ENCODE measurements at places on chromosomes 3 and 15. TPM values are rescaled to one million over a fixed set of nuclear protein-coding genes. Genes with fewer than 3 reads are reported as not detected.

The EHHADH gene
- 3.9 TPM for total RNA-seq

The CRYBG3 gene
- total RNA-seq = 8.6 TPM

The GNAT1 gene
- not detected for total RNA-seq

The CPLX3 gene
- total RNA-seq = 0.17 TPM

The KIF9 gene
- 4.7 TPM for total RNA-seq

GRCh38 chr3:16463119-16463518 lies 50.4 kb downstream of the RFTN1 start:
- H3K4me1 ChIP-seq = peaks cover 8% of the 10 kb centered on the region
- H3K36me3 ChIP-seq = no peaks in the 10 kb centered on the region
- H3K27ac ChIP-seq = no peak overlapping the region
- no peak for DNase-seq
- no peak overlapping the region for H3K4me3 ChIP-seq

GRCh38 chr3:12686096-12686495 lies 22.2 kb upstream of the RAF1 start:
- no peaks in the 10 kb centered on the region for H3K4me1 ChIP-seq
- no peaks in the 10 kb centered on the region for H3K36me3 ChIP-seq
- H3K4me3 ChIP-seq = no peak overlapping the region

DNA sequence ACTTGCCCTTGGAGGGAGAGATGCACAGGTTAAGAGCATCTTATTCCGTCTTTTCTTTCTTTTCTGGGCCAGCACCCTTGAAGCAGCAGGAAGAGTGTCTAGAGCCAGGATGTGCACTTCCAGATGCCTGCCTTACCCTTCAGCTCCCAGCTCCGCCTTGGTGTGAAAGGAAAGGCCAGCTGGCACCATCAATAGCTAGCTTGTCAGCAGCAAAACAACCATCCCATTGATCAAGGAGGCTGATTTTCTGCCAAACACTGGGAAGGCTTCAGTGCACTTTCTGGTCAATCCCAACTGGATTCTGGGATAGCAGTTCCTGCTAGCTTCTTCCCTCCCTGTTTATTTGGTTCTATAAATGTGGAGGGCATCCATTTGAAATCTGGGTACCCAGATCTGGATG lies 110.9 kb upstream of the GALNT15 start:
- H3K27ac ChIP-seq = no peak overlapping the region
- no peaks in the 10 kb centered on the region for H3K36me3 ChIP-seq
- H3K27me3 ChIP-seq = no peaks in the 10 kb centered on the region
- H3K4me3 ChIP-seq = no peak overlapping the region
- no peak for DNase-seq

GRCh38 chr15:41022487-41023090 lies 69.3 kb downstream of the CHAC1 start:
- H3K4me3 ChIP-seq = no peak overlapping the region
- H3K27ac ChIP-seq = no peak overlapping the region
- no peaks in the 10 kb centered on the region for H3K27me3 ChIP-seq
- H3K36me3 ChIP-seq = peaks cover 28% of the 10 kb centered on the region
- peak; percentile 61 for DNase-seq

- DNase-seq = no peak
- H3K4me1 ChIP-seq = no peaks in the 10 kb centered on the region
- H3K36me3 ChIP-seq = no peaks in the 10 kb centered on the region
- H3K4me3 ChIP-seq = no peak overlapping the region
- H3K27me3 ChIP-seq = no peaks in the 10 kb centered on the region
Measured at GRCh38 chr3:100027321-100027720, 87.0 kb downstream of the FILIP1L start.

DNA sequence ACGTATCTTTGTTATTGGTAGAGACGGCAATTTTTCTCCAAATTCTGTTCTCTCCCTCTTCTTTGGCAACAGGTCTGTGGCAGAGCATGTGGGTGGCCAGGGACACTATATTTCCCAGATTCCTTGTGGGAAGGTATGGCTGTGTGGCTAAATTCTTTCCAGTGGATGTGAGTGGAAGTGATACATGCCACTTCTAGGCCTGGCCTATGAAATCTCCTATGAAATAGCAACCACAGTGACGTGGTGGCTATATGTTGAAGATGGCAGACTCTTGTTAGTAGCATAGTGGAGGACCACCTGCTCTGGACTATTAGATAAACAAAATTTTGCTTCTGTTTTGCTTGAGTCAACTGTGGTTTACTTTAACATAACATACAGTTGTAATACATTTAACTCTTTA lies 243.3 kb downstream of the IL20RB start:
- no peaks in the 10 kb centered on the region for H3K36me3 ChIP-seq
- no peak overlapping the region for H3K27ac ChIP-seq
- DNase-seq = no peak
- peaks cover 13% of the 10 kb centered on the region for H3K27me3 ChIP-seq
- no peak overlapping the region for H3K4me3 ChIP-seq

DNA sequence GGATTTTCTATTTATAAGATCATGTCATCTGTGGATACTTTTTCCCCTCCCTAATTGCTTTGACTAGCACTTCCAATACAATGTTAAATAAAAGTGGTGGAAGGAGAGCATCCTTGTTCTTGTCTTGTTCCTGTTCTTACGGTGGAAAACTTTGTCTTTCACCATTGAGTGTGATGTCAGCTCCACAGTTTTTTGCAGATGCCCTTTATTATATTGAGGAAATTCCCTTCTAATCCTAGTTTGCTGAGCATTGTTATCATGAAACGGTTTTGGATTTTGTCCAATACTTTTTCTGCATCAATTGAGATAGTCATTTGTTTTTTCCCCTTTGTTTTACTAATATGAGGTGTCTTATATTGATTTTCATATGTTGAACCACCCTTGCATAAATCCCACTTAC lies 19.9 kb upstream of the IL20RB start:
- H3K36me3 ChIP-seq = peaks cover 12% of the 10 kb centered on the region
- H3K27me3 ChIP-seq = no peaks in the 10 kb centered on the region
- no peak for DNase-seq

- H3K27me3 ChIP-seq = no peaks in the 10 kb centered on the region
- H3K36me3 ChIP-seq = peaks cover 18% of the 10 kb centered on the region
- peaks cover 25% of the 10 kb centered on the region for H3K4me1 ChIP-seq
- peak overlapping the region; percentile 91 for H3K27ac ChIP-seq
- H3K4me3 ChIP-seq = peak overlapping the region; percentile 91
- peak; percentile 67 for DNase-seq
Measured at GRCh38 chr3:23806534-23807423, 1.0 kb downstream of the UBE2E1 start.

- peaks cover 1% of the 10 kb centered on the region for H3K4me1 ChIP-seq
- H3K27me3 ChIP-seq = no peaks in the 10 kb centered on the region
- DNase-seq = peak; percentile 56
- no peaks in the 10 kb centered on the region for H3K36me3 ChIP-seq
- H3K27ac ChIP-seq = no peak overlapping the region
Measured at GRCh38 chr3:63364495-63364894, 86.4 kb downstream of the SYNPR start.

GRCh38 chr15:70530906-70531305 lies 232.5 kb downstream of the UACA start:
- no peak for DNase-seq
- H3K27me3 ChIP-seq = no peaks in the 10 kb centered on the region
- peaks cover 46% of the 10 kb centered on the region for H3K4me1 ChIP-seq
- no peak overlapping the region for H3K27ac ChIP-seq

DNA sequence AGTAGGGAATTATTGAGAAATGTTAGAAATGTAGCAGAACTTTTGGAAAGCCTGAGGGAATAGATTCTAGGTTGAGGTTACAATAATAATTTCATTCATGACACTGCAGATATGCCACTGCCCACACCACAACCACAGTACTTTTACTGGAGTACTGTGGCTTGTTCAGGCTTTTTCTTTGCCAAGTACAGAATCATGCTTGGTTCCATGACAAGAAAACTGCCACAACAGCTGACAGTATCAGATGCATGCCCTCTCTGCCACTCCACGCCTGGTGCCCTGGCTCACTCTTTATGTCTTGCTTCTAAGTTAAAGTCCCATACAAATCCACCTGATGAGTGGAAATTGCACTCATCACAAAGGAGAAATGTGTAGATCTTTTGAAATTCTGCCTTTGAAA lies 398.6 kb downstream of the ZIC1 start:
- no peak overlapping the region for H3K4me3 ChIP-seq
- H3K36me3 ChIP-seq = no peaks in the 10 kb centered on the region
- DNase-seq = no peak

DNA sequence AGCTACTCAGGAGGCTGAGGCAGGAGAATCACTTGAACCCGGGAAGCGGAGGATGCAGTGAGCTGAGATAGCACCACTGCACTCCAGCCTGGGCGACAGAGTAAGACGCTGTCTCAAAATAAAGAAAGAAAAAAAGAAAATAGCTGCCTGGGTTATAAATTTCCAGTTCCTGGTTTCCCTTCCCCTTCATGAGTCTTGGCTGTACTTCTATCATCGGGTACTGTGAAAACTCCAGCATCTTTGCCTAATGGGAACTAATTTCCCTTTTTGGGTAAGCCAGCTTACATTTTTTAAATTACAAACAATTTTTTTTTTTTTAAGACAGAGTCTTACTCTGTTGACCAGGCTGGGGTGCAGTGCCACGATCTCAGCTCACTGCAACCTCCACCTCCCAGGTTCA lies 15.0 kb downstream of the DENND4A start:
- no peaks in the 10 kb centered on the region for H3K4me1 ChIP-seq
- no peak for DNase-seq
- no peaks in the 10 kb centered on the region for H3K27me3 ChIP-seq
- no peak overlapping the region for H3K27ac ChIP-seq

GRCh38 chr15:47742334-47742733 lies 25.0 kb downstream of the SEMA6D start:
- peaks cover 37% of the 10 kb centered on the region for H3K4me1 ChIP-seq
- DNase-seq = no peak
- no peak overlapping the region for H3K27ac ChIP-seq
- H3K27me3 ChIP-seq = no peaks in the 10 kb centered on the region
- H3K36me3 ChIP-seq = no peaks in the 10 kb centered on the region
- H3K4me3 ChIP-seq = no peak overlapping the region

DNA sequence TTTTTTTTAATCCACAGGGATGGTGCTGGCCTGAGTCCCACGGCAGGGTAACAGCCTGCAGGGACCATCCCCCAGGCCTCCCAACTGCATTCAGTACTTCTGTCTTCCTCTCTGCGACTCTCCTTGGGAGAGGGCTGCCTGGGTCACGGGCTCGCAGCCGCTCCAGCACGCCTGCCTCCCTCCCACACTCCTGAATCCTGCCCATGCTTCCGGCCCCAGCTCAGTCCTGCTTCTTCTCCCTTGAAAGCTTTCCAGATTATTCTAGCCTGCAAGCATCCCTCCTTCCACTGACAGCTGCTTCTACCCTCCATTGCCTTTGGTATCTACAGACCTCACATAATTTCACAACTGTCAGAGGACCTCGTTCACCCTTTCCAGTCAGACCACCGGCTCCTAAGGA lies 32.4 kb downstream of the MEGF11 start:
- H3K4me1 ChIP-seq = no peaks in the 10 kb centered on the region
- H3K27me3 ChIP-seq = peaks cover 69% of the 10 kb centered on the region
- H3K4me3 ChIP-seq = no peak overlapping the region
- H3K36me3 ChIP-seq = no peaks in the 10 kb centered on the region

DNA sequence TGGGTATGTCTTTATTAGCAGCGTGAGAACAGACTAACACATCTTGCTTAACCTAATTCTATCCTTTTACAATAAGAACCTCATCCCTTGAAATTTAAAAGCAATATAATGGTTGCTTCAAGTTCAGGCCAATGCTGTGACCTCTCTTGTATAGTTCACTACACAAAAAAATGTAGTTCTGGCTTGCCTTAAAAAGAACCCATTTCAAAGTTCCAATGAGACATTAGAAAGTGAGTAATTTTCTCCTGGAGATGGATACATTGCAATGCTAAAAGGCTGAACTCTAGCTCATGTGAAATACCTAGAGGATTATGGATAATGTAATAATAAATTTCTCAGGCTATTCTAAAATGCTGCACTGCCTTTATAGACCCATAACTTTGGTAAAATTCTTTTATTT lies 47.8 kb downstream of the ATP13A4 start:
- H3K27ac ChIP-seq = no peak overlapping the region
- H3K4me1 ChIP-seq = no peaks in the 10 kb centered on the region
- no peak for DNase-seq
- H3K27me3 ChIP-seq = peaks cover 8% of the 10 kb centered on the region

DNA sequence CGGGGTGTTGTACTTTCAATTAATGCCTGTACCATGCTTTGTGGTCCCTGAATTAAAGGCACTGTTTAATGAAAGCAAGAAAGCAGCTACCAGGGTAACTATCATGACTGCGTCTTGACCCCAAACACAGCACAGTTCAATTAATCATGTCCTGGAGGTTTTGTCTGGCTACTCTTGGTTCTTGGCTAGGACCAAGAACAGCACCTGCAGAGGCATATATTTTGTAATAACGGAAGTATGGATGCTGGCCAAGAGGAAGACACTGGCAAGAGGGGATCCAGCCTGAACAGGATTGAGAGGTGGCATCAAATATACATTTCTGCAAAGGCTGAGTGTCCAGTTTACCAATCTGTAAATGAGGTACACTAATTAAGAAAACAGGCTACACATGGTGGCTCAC lies 119.9 kb downstream of the FOXP1 start:
- no peak overlapping the region for H3K27ac ChIP-seq
- no peaks in the 10 kb centered on the region for H3K36me3 ChIP-seq
- H3K27me3 ChIP-seq = no peaks in the 10 kb centered on the region

DNA sequence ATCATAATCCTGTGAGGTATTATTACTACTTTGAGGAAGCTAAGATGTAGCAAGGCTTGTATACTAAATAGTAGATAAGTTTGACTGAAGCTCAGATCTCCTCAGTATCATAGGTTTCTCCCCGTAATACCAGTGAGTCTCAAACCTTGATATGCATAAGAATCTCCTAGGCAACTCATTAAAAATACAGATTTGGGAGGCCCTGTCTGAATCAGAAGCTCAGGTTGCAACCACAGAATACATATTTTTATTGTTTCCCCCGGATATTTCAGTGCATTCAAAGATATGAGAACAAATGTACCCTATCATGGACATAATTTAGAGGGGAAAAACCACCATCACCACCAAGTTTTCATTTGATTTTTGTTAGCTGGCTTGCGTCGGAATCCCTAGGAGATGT lies 242.1 kb upstream of the C2CD4B start:
- no peak overlapping the region for H3K27ac ChIP-seq
- no peak for DNase-seq
- H3K4me1 ChIP-seq = peaks cover 7% of the 10 kb centered on the region
- H3K36me3 ChIP-seq = no peaks in the 10 kb centered on the region
- H3K4me3 ChIP-seq = no peak overlapping the region
- no peaks in the 10 kb centered on the region for H3K27me3 ChIP-seq

DNA sequence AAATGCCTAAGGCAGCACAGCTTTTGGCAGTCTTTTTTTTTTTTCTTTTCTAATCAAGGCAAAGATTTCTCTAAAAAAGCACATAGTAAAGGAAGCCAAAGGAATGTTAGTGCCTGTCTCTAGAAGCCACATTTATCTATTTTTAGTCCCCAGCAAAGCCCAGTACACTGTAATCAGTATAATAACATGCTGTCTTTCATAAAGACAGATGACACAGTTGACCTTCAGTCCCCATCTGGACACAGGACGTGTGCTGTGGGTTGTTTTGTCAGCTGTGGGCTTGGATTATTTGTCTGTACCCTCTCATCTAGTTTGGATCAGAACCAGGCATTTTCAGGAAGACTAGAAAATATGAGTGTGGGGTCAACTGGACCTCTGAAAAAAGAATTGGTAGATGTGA lies 110.4 kb upstream of the CTNNB1 start:
- H3K27ac ChIP-seq = no peak overlapping the region
- H3K27me3 ChIP-seq = no peaks in the 10 kb centered on the region
- H3K4me3 ChIP-seq = no peak overlapping the region

- no peaks in the 10 kb centered on the region for H3K4me1 ChIP-seq
- H3K27me3 ChIP-seq = no peaks in the 10 kb centered on the region
- H3K27ac ChIP-seq = no peak overlapping the region
Measured at GRCh38 chr3:40829876-40830275, 305.1 kb downstream of the ZNF621 start.

Data from A673 (cell line).